ENCODE measurements at places on chromosomes 7 and 10.
A peak's percentile ranks its signal among the peaks of the same experiment; 100 is the strongest.

GRCh38 chr7:91579837-91580236 lies 300.7 kb downstream of the MTERF1 start:
- DNase-seq = no peak

GRCh38 chr10:7700577-7701125 lies 2.5 kb upstream of the ITIH2 start:
- no peak for DNase-seq

DNA sequence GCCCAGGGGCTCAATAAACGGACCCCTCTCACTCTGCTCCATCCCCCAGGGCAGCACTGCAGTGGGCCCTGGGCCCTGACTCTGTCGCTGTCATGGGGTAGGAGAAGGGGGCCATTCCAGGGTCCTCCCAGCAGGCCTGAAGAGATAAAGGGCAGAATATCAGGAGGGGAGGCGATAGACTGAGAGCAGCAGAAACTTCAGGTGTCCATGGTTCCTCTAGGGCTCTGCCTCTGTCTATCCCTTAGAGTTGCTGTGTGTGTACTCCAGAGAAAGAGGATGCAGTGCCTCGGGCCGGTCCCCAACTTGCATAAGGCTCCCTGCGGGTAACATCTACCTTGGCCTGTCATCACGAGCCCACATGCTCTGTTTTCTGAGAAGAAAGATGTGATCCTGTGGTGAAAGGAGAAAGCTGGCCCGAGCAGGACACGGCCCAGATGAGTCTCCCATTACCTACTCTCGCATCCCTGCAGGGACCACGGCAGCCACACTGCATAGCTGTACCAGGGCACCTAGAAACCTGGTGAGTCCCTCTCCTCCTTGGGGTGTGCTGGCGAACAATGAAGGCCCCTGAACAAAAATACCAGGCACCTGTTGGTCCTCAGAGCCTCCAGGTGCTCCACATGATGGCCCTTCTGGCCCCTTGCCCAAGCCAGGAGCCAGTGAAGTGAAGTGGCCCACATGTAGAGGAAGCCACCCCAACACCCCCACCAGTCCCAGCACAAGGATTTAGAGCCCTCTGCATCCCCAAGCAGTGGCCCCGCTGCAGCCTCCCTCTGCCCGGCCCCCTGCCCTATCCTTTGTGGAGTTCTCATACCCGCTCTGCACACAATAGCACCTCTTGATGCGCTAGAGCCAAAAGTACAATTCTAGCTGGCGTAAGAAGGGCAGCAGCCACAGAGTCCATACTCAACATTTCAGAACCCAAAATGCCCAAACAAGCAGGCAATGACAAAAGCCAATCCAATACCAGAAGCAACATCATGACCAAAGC lies 106.8 kb downstream of the ARHGAP22 start:
- no peak for DNase-seq

DNA sequence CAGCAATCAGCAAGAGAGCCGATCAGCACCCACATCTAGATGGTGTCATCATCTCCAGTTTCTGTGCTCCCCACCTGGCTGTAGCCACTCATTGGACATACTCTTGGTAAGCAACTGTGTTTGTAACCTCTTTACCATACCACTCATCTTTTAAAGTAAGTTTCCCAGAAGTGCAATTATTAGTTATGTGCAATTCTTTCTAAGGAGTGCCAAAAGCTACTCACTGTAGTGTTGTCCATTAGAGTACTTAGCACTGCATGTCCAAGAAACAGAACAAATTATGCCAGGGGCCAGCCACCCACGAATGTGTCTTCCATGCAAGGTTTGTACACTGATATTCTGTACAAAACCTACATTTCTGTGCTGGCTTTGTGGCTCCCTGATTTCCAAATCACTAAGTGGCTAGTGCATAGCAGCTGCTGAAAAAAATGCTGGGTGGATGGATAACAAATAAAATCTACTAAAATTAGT lies 131.9 kb downstream of the SRPK2 start:
- no peak for DNase-seq

GRCh38 chr7:43439631-43440401 lies 143.1 kb upstream of the STK17A start:
- peak; percentile 21 for DNase-seq

Measured in right kidney (tissue), 9 donors.